Iris pigment epithelial cell (primary cell): ENCODE measurements at places on chromosomes 3 and 15.

GRCh38 chr3:126859415-126860246 is 123.3 kb upstream of the PLXNA1 start:
- no peak for DNase-seq

DNA sequence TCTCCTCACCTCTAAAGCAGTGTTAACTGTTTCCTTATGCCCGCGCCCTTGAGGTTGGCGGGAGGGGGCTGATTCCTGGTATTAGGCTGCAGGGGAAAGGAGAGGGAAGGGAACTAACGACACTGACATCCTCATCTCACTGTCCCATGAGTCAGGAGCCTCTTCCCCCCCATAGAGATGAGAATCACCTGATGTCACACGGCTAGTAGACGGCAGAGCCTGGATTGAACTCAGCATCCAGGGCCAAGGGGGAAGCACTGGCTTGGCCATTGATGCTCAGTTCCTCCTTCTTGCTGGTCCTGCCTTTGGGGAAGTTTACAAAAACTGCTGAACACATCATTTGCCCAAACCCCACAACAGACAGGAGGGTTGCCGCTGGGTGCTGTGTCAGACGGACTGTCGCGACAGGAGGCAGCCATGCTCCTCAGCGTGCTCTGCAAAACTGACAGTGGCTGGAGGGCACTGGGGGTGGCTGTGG is 38.5 kb downstream of the IDH2 start:
- no peak for DNase-seq

DNA sequence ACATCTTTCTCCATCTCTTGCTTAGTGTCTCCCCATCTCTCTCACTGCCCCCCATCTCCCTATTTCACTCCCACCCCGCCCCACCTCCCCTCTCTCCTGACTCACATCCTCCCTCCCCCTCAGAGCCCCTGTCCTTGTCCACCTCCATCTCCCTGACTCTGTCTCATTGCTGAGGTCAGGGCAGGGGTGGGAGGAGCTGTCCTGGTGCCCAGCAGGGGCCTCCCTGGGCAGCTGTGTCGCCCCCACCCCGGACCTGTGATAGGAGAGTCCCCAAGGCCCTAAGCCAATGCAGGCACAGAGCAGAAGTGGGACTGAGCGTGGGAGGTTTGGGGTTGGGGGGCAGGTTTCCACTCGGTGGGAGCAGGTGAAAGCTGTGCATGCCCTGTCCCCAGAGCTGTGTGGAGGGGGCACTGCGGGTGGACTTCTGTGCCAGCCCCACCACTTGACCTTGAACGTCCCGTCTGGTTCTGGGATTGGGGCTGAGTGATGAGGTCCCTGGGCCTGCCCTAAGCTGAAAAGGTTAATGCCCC is 210.8 kb downstream of the TBC1D2B start:
- no peak for DNase-seq

GRCh38 chr3:26369133-26369532 is 253.4 kb upstream of the LRRC3B start:
- no peak for DNase-seq

GRCh38 chr15:83449937-83450506 is 2.9 kb downstream of the SH3GL3 start:
- DNase-seq, result peak; percentile 75

- DNase-seq, result peak; percentile 15
These were observed 358.0 kb upstream of the CADM2 start for GRCh38 chr3:84600703-84601225.

- DNase-seq, result no peak
These were observed 38.4 kb upstream of the FURIN start for GRCh38 chr15:90829942-90830440.

DNA sequence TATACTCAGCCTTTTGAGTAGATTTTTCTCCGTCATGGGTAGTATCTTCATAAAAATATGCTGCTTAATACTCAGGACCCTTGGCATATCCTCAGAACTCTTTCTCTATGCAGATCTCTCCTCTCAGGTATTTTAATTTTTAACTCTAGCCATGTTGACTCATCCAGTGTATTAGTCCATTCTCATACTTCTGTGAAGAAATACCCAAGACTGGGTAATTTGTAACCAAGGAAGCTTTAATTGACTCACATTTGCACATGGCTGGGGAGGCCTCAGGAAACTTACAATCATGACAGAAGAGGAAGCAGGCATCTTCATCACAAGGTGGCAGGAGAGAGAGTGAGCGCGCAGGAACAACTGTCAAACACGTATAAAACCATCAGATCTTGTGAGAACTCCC is 129.3 kb upstream of the CD96 start:
- no peak for DNase-seq

GRCh38 chr3:81799403-81799802 is 38.0 kb upstream of the GBE1 start:
- peak; percentile 4 for DNase-seq

- no peak for DNase-seq
These were observed 193.2 kb downstream of the LRRN1 start for GRCh38 chr3:3992312-3992874.

DNA sequence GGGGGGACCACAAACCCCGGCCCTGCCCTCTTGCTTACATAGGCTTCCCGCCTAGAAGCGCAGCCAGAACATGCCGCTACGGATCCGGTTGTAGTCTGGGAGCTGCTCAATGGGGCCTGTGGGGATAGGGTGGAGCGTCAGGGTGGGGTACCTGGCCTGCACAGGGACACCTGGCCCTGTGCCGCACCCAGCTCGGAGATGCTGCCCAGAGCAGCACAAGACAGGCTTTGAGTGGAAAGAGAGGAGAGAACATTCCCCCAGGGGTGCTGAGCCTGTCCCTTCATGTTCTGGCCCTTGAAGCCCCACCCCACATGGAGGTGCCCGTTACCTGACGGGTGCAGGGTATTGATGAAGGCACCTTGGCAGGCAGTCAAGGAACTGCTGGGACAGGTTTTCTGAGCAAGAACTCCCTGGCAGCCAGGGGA is 4.0 kb upstream of the COL7A1 start:
- no peak for DNase-seq

DNA sequence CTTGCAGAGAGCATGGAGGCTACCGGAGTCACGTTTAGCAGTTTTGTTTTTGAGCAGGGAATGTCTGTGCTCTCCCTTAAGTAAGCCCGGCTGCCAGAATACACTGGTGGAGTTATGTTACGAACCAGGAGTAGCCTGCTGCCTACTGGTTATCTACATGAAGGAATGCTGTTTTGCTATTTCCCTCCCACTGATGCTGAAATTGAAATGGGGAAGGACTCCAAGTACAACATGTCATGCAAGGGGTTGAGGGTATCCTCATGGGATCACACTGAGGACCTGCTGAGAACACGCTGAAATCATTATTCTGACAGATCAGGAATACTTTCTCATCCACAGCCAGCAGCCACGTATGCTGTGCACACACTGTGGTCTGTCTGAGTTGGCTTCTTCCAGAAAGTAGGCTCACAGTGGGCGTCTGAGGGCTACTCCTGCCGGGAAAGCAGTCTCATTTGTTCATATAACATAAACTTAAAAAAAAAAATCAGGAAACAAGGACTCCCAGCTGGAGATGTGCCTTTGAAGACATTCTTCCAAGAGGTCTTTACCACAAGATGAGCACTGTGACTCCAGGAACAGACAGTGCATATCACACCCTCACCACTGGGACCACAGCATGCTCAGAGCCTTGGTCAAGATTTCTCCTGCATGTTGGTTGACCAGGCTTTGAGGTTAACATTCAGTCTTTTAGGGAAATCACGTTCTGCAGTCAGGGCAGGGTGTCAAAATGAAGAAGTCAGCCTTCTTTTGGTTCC is 300.4 kb upstream of the RASGRP1 start:
- peak; percentile 69 for DNase-seq

GRCh38 chr15:56454836-56455235 is 10.1 kb downstream of the MNS1 start:
- peak; percentile 4 for DNase-seq

DNA sequence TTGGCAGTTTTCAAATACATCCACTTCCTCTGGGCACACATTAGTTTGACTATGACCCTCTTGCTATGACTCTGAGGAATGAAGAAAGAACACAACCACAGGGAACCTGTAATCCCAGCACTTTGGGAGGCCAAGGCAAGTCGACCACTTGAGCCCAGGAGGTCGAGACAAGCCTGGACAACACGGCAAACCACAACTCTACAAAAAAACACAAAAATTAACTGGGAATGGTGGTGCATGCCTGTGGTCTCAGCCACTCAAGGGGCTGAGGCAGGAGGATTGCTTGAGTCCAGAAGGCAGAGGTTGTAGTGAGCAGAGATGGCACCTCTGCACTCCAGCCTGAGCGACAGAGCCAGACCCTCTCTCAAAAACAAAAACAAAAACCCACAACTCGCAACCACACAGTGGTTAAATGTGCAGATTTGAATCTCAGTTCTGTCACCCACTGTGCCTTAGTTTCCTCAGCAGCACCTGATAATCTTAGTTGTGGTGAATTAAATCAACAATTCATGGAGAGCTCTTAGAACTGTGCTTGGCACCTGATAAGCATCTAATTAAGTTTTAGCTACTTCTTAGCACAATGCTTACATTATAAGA is 65.7 kb downstream of the MYLK start:
- DNase-seq, result peak; percentile 50
